Right lobe of liver (tissue), 6 donors: ENCODE measurements at places on chromosomes 7 and 10. TPM values are rescaled to one million over a fixed set of nuclear protein-coding genes. Genes with fewer than 3 reads are reported as not detected.

- no peak for DNase-seq
These were observed 225.9 kb upstream of the TMEM72 start for GRCh38 chr10:44685220-44685619.

- DNase-seq, result no peak
These were observed 277.7 kb upstream of the KLF6 start for GRCh38 chr10:4062751-4063150.

GRCh38 chr10:121741248-121741792 lies 143.1 kb upstream of the FGFR2 start:
- no peak for DNase-seq

GRCh38 chr10:62050893-62051433 lies 149.5 kb downstream of the ARID5B start:
- no peak for DNase-seq

- peak; percentile 40 for DNase-seq
These were observed 186.9 kb downstream of the ELFN1 start for GRCh38 chr7:1856888-1857441.

DNA sequence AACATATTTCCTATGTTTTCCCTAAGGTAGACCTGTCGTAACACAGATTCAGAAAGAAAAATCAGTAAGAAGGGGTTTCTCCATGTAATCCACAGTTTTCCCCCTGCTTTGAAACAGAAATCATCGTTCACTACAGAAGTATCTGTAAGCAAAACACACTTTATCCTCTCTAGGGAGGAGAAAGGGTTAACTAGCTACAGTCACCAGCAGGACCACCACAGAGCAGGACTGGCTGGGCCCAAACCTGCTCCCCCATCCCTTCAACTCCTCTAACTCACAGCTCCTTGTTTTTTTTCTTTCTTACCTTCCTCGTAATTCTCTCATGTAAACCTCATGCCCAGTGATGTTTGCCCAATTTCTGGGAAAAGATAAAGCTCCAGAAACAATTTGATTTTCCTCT lies 167.7 kb downstream of the RAPGEF5 start:
- no peak for DNase-seq

DNA sequence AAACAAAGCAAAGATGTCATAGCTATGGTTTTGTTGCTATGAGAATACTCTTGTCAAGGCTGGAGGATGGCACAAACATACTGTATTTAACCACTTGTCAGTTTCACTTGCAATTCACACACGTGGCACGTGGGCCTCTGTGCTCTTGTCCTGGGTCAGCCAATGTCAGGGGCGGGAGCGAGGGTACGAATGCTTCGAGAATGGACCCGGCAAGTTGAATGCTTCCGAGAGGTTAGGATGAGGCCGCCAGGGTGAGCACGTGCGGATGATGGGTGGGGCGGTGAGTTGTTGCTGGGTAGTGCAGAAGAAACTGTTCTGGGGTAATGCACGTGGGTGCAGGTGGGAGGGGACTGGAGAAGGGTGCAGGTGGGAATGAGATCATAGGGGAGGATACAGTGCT lies 10.4 kb upstream of the OCM2 start:
- DNase-seq, result no peak

DNA sequence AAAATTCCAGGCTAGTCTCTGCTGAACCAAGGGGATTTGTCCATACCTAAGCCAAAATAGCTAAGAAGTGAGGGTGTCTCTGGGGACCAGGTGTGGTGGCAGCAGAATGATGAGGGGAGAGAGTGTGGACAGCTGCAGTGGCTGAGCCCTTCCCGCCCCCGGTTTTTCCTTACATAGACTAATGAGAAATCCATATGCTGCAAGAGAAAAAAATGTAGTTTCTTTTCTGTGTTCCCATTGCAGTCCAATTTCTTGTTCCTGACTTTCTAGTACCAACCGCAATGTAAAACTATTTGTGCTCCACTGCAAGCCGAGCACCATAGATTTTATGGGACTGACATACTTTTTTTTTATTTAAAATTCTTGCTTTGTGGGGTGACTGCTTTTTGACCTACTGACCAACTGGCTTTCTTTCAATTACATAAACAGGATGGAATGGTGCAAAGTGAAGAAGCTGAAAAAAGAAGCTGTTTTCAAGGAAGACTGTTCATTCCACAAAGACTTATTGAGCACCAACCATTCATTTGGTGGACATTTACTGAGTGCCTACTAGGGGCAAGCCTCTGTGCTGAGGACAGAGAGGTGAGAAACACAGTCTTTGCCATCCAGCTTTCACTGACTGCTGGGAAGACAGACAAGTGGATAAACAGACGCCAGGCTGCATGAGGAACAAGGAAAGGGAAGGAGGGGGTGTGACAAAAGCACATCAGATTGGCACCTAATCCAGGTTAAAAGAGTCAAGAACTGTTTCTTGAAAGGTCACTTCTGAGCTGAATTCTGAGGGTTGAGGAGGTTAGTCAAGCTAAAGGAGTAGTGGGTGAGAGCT lies 9.8 kb downstream of the CEP41 start:
- DNase-seq, result no peak

GRCh38 chr7:17848516-17848915 lies 91.8 kb downstream of the SNX13 start:
- no peak for DNase-seq

DNA sequence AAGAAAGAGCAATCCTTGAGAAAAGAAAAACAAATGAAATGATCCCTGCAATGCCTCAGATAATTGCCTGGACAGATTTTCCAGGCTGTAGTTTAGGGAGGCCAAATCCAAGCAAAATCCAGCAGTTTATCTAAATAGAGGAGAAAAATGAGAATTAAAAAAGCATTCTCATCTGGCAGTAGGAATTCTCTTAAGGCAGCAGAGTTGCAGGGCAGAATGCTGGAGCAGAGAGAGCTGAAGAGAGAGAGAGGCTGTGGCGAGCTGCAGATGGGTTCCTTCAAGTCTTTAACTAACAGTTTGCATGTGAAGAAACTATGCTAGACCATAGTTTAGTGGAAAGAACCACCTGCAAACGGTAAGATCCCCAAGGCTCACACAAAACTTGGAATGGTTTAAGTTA lies 6.0 kb upstream of the LIPA start:
- DNase-seq, result no peak

DNA sequence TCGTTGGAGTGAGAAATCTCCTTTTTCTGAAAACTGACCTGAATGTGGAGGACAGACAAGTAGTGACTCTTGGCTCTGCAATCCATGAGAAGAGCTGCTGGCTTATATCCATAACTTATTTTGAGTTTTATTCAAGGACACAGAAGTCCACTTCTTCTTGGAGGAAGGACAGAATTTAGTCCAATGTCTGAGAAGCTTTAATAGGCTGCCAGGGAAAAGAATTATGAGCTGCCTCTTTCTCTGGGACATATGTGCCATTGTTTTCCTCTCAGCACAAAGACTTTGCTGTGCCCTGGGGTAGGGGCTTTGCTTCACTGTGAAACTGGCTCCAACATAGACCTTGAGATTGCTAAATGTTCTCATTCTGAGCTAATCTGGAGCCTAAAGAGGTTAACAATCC lies 20.5 kb upstream of the AOC1 start:
- DNase-seq, result no peak

- DNase-seq, result peak; percentile 46
These were observed 55.9 kb downstream of the DIP2C start for GRCh38 chr10:633279-634245.

DNA sequence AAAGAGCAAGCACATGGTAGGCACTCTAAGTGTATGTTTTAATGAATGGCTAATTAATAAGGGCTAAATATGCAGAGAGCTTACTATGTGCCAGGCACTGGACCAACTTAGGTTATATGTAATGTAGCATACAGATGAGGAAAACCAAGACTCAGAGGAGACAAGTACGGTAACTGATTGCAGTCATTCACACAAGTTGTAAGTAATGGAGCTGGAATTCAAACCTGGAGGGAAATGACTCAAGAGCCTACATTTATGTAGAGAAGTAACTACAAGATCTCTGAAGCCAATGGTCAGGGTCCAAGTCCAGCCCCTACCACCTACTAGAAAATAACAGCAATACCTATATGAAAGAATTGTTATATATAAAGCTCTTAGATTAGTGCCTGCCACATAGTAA lies 97.3 kb upstream of the KCNIP2 start:
- no peak for DNase-seq

DNA sequence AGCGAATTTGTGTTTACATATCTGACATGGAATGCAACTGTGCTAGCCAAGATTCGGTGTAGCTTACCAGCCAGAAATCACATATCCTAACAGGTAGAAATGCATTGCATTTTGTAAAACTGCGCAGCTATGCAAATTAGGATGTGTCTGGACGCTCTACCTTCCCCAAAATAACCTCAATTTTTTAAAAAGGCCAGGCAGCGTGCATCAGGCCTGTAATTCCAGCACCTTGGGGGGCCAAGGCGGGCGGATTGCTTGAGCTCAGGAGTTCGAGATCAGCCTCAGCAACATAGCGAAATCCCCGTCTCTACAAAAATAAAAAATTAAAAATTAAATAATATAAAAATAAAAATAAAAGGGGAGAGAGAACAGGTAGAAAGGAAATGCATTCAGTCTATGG lies 305.0 kb downstream of the TYW1 start:
- no peak for DNase-seq

- DNase-seq, result no peak
These were observed 108.0 kb upstream of the HABP2 start for GRCh38 chr10:113444766-113445365.

DNA sequence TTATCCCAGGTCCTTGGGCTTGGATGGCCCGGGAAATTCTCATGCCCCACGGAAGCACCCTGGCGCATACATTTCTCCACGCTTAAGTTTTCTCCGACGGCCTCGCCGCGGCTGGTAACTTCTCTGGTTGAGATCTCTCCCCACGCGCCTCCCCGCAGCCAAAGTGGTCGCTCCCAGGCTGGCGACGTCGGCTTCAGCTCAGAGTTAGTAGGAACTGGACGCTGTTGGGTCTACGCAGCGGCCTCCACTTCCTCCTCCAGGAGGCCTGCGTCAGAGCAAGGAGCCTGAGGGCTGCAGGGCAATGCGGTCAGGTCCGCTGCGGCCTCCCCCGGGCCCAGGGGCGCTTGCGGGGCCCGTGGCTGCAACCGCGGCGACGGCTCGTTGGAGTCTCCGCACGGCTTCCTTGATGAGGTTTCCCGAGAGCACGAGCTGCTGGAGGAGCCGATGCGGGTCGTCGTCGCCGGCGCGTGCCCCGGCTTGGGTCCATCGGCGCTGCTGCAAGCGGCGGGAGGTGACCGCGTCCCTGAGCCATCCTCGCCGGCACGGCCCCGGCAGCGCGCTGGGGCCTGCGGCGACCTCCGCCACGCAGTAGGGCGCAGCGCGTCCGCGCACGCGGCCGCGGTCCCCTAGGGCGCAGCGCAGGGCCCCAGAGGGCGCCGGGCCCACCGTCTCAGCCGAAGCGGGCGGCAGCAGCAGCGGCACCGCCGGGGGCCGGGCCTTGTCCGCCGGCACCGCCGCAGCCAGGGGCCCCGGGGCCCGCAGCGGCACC lies 744 bp downstream of the FRAT2 start:
- peak; percentile 64 for DNase-seq

GRCh38 chr7:66699998-66700397 lies 40.5 kb upstream of the RABGEF1 start:
- no peak for DNase-seq

DNA sequence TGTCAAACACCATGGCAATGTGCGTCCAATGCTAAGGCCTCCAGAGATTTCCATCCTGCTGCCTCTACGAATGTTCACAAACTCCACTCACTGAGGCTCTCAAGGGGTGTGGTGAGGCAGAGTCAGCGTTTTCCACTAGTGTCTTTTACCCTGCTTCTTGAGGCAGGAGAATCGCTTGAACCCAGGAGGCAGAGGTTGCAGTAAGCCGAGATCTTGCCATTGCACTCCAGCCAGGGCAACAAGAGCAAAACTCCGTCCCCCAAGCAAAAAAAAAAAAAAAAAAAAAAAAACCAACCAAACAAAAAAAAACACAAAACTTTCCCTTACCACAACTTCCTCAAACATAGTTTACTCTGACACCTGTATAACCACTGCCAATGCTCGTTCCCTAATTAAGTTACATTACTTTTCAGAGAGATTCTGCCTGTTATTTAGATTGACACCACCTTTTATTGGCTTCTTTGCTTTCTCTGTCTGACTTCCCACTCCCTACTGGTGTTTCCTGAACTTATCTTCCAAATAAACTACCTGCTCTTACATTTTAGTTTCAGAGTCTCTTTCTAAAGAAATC lies 102.1 kb upstream of the ZNF746 start:
- no peak for DNase-seq

GRCh38 chr7:131688738-131689661 lies 132.6 kb upstream of the PODXL start:
- no peak for DNase-seq

DNA sequence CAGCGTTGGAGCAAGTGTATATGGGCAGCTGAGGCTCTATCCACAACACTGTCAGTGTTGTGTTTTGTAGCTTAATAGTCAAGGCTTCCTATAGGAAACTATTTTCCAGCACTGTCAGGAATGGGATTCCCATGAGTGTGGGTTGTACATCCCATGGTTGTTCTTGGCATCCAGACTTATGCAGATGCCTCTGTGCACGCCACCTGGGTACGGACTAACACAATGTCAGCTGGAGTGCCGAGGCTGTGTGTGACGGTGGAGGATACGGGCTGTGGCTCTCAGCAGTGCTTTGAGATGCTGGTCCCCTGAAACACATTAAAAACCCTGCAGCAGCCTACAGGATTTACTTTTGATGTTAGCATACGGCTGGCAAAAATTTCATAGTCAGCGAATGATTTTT lies 350.0 kb downstream of the ACTR3B start:
- DNase-seq, result no peak

DNA sequence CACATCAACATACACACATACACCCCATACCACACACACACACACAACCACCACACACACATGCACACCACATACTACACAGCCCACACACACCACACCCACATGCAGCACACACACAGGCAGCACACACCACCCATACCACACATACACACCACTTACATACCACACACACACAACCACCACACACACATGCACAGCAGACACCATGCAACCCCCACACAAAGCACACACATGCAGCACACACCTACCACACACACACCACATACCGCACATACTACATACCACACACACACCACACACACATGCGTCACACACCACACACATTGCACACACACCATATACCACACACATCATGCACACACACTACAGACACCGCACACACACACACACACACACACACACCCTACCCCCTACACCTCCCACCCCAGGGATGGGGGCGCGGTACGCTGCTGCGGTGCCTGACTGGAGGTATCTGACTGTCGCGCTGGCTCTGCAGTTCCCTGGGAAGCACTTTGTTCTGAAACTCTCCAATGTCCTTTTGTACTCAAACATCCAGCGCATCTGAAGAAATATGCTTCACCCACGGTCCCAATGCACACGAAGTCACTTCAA lies 5.4 kb upstream of the TRPV6 start:
- no peak for DNase-seq

GRCh38 chr10:30114401-30114800 lies 55.0 kb upstream of the JCAD start:
- DNase-seq, result no peak

Gene NYAP1
- 0.35 TPM for total RNA-seq

Gene NXPH1
- total RNA-seq, result not detected

Gene LRRTM3
- not detected for total RNA-seq

Gene ABCB4
- total RNA-seq, result 57.2 TPM

Gene ZNF365
- total RNA-seq, result not detected

Gene CPA2
- not detected for total RNA-seq

Gene SLC13A1
- total RNA-seq, result not detected

Gene CHN2
- total RNA-seq, result 40.0 TPM
